ENCODE measurements at places on chromosomes 12 and 14.
A peak's percentile ranks its signal among the peaks of the same experiment; 100 is the strongest.

GRCh38 chr12:109127533-109128242 is 11.3 kb downstream of the ACACB start:
- DNase-seq: no peak

DNA sequence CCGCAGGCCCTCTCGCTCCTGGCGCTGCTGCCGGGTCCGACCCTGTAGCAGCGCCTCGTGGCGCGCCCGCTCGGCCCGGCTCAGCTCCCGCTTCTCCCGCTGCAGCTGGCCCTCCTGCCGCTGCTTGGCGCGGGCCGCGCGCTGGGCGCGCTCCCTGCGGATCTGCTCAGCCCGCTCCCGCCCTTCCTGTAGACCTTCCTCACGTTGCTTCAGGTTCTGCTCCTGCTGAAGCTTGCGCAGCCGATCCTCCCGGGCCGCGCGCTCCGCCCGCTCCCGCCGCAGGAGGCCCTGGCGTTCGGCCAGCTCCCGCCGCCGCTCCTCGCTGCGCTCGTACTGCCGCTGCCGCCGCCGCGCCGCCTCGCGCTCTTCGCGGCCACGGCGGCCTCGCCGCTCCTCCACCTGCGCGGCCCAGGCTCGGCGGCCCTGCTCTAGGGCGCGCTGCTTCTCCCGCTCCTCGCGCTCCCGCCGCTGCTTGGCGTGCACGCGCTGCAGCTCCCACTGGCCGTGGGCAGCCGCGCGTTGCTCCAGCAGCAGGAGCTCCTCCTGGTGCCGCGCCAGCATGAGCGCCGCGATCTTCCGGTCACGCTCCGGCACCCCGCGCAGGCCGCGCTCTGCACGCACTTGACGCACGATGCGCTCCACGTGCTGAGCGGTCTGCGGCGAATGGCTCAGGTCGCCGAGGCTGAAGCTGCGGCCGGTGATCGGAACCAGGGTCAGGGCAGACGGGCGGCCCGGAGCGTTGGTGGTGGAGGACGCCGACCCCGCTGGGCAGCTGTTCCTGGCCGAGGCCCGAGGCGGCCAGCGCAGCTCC is 2.4 kb downstream of the CCDC177 start:
- no peak for DNase-seq

DNA sequence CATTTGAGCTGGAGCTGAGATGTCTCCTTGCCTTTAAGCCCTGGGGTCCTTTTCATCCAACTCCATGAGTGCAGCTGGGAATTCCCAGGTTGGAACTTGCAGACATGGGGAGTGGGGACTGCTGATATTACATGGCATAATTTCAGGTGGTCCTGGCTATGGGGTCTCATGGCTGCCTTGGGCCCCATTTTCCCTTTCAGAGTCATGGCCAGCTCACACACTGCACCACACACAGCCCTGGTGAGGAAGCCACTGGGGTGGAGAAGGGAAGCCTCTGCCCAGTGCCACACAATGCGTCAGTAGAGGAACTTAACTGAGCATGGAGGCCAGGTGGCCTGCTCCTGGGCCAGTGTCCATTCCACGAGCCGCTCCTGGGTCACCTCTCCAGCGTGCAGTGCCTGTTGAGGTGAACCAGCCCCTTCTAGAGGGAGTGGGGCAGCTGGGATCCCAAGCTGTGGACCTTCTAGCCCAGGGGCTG is 17.3 kb upstream of the KRT86 start:
- DNase-seq: no peak

GRCh38 chr12:51529651-51529970 is 61.4 kb upstream of the SCN8A start:
- no peak for DNase-seq

DNA sequence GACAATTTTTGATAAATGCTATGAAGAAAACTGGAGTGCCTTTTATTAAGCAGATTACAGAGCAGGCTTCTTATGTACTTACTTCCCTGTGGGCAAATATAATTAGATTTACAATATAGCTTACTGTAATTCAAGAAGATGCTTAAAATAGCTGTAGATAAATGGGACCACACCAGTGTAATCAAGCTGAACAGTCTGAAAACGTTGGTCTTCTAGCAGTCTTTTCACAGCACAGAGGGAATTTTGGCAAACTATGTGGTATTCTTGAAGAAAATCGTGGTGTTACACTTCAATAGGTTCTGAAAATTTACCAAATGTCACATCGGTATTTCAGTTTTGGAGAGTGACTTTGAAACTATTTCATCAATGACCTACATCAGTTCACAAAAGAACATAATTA is 47.7 kb downstream of the SLC16A7 start:
- no peak for DNase-seq

DNA sequence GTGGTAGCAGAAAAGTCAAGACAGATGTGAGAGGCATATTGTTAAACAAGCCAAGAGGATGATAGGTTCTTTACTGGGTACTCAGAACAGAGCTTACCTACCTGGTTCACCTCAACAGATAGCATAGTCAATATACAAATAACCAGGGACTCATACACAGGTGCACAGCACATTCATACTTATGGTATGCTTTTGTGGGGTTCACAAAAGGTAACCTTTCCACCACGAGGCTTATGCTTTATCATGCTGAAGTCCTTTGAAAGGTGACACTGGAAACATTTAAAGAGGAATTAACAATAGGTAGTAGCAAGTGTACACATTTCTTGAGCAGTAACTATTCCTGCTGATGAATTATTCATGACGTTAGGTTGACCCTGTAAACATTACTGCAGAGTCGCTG is 42.2 kb upstream of the MBIP start:
- no peak for DNase-seq

GRCh38 chr12:904010-904414 is 45.5 kb downstream of the RAD52 start:
- no peak for DNase-seq

GRCh38 chr12:73308747-73309146 is 1036.6 kb downstream of the TRHDE start:
- DNase-seq: no peak

DNA sequence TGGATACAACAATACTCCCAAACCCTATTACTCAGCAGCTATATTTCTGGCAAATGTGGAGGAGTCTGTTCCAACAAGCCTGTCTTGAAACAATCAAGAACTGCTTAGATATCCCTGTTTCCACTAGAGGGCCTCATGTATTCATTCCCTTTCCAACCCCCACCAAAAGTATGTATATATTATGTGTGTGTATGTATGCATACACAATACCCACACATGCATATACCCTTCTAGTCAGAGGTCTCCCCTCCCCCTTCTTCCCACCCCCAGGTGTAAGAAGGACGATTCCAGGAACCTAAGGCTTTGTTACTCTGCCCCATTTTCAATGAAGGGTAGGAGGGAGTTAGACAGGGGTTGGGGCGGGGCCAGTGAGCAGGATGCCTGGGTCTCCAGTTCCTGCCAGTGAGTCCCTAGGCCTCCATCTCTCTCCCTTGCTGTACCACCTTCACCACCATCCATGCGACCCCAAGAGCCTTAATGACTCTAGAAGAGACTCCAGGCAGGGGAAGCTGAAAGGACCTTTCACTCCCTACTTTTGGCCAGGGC is at the start of gene DGKA:
DGKA (plus strand) TSS at position 392 of the 546 bp plus-strand sequence. CDS start 5,342 bp downstream, outside the sequence.
- peak; percentile 71 for DNase-seq

DNA sequence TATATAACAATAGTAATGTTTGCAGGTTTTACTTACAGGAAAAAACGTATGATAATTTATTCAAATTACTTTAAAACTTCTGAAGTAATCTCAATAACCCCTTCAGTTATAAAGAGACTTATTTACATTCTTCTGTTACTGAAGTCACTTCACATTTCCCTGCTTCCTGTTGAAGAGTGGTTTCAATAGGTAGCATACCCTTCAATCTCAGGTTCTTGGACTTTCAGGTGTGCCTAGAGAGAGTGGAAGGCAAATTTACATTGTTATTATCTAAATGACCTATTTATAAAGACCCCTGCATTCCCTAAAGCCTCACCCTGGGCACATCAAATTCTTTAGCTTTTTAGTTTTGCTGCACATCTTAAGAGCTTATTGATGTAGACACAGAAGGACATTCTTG is 137.6 kb upstream of the AEBP2 start:
- DNase-seq: no peak

GRCh38 chr14:24846261-24846660 is 203.7 kb downstream of the STXBP6 start:
- no peak for DNase-seq

DNA sequence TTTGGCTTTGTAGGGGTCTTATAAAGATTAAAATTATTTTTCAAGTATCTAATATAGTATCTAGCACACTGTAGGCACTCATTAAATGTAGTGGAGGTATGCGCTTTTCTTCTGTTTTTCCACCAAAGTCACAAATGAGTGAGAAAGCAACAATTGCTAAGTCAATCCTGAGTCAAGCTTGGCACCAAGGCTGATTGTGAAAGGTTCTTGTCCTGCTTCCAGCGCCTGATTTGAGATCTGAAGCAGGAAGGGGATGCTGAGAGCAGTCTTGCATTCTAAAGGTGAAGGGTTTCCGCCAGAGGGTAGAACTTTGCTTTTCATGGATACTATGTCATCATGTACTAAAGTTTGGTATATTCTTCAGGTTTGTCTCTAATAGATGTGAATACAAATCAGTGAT is 64.9 kb upstream of the DAAM1 start:
- no peak for DNase-seq

DNA sequence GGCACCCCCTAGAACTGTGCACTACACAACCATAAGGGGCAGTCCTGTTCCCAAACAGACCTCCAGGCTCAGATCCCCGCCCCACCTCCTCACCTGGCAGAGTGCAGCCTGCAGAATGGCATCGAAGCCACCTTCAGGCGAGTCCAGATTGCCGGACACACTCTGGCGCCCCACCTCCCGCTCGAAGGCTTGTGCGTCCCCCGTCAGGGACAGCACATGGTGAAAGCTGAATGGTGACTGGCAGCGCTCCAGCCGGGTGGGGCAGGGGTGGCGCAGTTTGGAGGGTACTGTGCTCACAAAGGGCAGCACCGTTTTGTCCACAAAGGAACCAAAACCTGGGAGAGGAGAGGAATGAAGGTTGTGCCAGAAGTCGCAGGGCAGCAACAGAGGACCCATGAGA is 10.6 kb downstream of the ITGB7 start:
- no peak for DNase-seq

GRCh38 chr12:252636-253035 is 10.0 kb downstream of the SLC6A13 start:
- DNase-seq: no peak

GRCh38 chr14:59281609-59282377 is 93.3 kb downstream of the DAAM1 start:
- no peak for DNase-seq

- no peak for DNase-seq
Observed at GRCh38 chr14:50010752-50011151, 105.6 kb downstream of the VCPKMT start.

- no peak for DNase-seq
Observed at GRCh38 chr12:89765959-89766824, 57.6 kb upstream of the ATP2B1 start.

GRCh38 chr12:81441629-81442028 is 317.5 kb downstream of the PPFIA2 start:
- no peak for DNase-seq

GRCh38 chr12:124503305-124503704 is 64.1 kb downstream of the NCOR2 start:
- no peak for DNase-seq

- no peak for DNase-seq
Observed at GRCh38 chr14:75184492-75184891, 8.1 kb upstream of the TMED10 start.

- no peak for DNase-seq
Observed at GRCh38 chr12:67541625-67541991, 106.9 kb upstream of the DYRK2 start.

GRCh38 chr14:87042354-87042753 is 950.6 kb downstream of the GALC start:
- no peak for DNase-seq

DNA sequence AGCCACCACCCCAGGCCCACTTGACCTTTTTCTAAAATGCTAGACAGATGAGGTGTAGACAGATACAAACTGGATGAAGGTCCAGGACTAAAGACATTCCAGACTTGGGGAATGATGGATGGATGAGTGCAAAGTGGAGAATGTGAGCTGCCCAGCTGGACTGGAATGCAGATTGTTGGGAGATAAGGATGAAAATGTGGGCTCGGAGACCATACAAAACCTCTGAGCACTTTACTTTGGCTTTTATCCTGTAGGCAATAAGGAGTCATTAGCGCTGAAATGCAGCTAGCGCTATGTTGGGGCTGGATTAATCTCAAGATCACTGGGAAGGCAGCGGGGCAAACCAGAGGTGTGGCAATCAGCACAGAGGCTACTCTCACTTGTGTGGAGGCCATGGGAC is 64.7 kb upstream of the GNPNAT1 start:
- DNase-seq: no peak

- no peak for DNase-seq
Observed at GRCh38 chr12:95143621-95144205, 70.3 kb upstream of the NR2C1 start.

- DNase-seq: no peak
Observed at GRCh38 chr14:34912182-34912581, 37.0 kb upstream of the BAZ1A start.

DNA sequence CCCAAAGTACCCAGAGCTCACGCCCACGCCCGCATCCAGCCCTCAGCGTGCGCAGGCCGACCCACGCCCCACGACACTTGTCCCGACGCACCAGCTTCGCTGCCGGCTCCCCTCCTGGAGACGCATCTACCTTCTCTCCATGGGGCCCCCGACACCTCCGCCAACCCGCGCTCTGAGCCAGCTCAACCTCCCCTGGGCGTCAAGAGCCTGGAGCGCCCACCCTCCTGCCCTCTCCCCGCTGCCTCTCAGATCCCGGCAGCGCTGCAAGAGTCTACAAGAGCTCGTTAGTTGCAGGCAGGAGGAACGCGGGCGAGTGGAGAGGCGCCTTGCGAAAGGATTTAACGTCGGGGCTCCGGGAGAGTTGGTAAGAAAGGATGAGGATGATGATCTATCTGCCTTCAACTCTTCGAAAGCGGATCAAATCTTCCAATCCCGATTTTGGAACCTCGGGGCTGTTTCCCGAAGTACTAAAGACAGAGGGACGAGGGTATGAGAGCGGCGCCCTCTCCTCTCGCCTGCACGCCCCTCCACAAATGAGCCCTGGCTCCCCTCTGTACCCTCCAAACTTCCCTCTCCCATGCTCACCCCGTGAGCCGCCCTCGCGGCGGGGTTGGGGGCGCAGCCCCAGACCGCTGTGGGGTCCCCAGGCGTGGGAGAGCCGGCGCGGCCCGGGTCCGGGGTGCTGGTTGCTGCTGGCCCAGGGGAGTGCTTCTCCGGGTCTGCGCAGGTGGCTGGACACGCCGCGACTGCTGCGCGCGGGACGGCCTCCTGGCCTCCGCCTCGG is 979 bp downstream of the LTBP2 start:
- no peak for DNase-seq

- no peak for DNase-seq
Observed at GRCh38 chr12:43337571-43338444, 214.2 kb downstream of the ADAMTS20 start.

GRCh38 chr14:74014299-74014698 is 4.8 kb downstream of the ENTPD5 start:
- DNase-seq: no peak

DNA sequence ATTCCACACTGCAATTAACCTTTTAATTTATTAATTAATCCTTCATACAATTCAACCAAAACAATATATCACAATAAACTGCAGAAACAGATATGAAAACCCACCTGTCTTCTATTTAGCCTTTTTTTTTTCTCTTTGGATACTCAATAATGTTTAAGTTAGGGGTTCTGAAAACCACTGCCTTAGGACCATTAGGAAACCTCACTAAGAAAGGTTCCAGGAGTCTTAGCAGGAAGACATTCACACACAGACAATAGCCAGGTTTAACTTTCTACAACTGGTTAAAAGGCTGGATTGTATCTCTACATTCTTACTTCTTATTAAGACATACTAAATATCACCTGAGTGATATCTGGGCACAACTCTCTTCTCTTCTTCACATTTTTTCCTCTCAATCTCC is 3.3 kb downstream of the SEC23A start:
- DNase-seq: no peak

GRCh38 chr12:49301760-49302159 is 6.8 kb downstream of the PRPH start:
- no peak for DNase-seq
